Adipose tissue (tissue), 3 donors: ENCODE measurements at places on chromosomes 11 and 22. TPM values are rescaled to one million over a fixed set of nuclear protein-coding genes. Genes with fewer than 3 reads are reported as not detected.

Gene P2RX6
- 0.79 TPM for polyA plus RNA-seq

Gene OR51B5
- not detected for polyA plus RNA-seq

Gene TIMP3
- polyA plus RNA-seq, result 262 TPM

Gene ANGPTL5
- 0.73 TPM for polyA plus RNA-seq

Gene SOX10
- 0.49 TPM for polyA plus RNA-seq

Gene DNAJB7
- polyA plus RNA-seq, result not detected

Gene ZNF215
- 0.90 TPM for polyA plus RNA-seq

Gene WEE1
- polyA plus RNA-seq, result 4.3 TPM

Gene MPZL2
- 6.9 TPM for polyA plus RNA-seq

Gene ART5
- polyA plus RNA-seq, result 0.22 TPM

Gene FXYD2
- 0.85 TPM for polyA plus RNA-seq

Gene PATE4
- polyA plus RNA-seq, result not detected

Gene JHY
- polyA plus RNA-seq, result 3.9 TPM

Gene ZFTA
- polyA plus RNA-seq, result 13.8 TPM

Gene SLC1A2
- 0.37 TPM for polyA plus RNA-seq

Gene PATE2
- polyA plus RNA-seq, result not detected

Gene CALCB
- polyA plus RNA-seq, result 0.89 TPM

Gene KRTAP5-8
- not detected for polyA plus RNA-seq

Gene RTN4RL2
- 2.1 TPM for polyA plus RNA-seq

Gene APOL5
- 0.04 TPM for polyA plus RNA-seq

Gene OR8A1
- under 0.01 TPM for polyA plus RNA-seq

Gene TBX1
- polyA plus RNA-seq, result 4.9 TPM

Gene CSNK1E
- 77.8 TPM for polyA plus RNA-seq

Gene ARHGEF17
- 11.1 TPM for polyA plus RNA-seq

Gene CYTH4
- 14.6 TPM for polyA plus RNA-seq

Gene CD3D
- 4.3 TPM for polyA plus RNA-seq
